ENCODE measurements at places on chromosomes 16 and 17. TPM values are rescaled to one million over a fixed set of nuclear protein-coding genes. Genes with fewer than 3 reads are reported as not detected.

DNA sequence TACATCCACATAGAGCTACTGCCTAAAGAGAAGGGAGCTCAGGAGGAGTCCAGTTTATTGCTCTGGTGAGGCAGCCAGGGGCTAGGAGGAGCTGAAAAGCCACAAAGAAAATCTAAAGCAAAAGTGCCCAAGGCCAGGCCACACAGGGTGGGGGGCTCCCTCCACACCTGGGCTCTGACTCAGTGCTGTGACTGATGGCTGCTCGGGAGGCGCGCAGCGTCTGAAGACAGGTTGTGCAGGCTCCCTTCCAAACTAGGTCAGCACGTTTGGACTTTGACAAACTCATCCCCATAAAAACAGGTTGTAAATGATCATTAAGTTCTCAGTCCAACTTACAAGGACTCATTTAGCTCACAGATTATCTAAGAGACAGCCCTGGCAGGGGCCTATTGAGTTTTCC is 22.2 kb upstream of the LCMT1 start:
- H3K4me1 ChIP-seq = peaks cover 21% of the 10 kb centered on the region
- no peaks in the 10 kb centered on the region for H3K36me3 ChIP-seq
- DNase-seq = no peak
- no peaks in the 10 kb centered on the region for H3K27me3 ChIP-seq
- H3K27ac ChIP-seq = no peak overlapping the region
- no peak overlapping the region for H3K4me3 ChIP-seq

GRCh38 chr17:5793899-5794298 is 209.6 kb upstream of the NLRP1 start:
- no peak overlapping the region for H3K27ac ChIP-seq
- no peak overlapping the region for H3K4me3 ChIP-seq
- DNase-seq = no peak
- H3K27me3 ChIP-seq = peaks cover 28% of the 10 kb centered on the region
- H3K4me1 ChIP-seq = no peaks in the 10 kb centered on the region

ITGA3 gene
- total RNA-seq = 6.8 TPM

- peaks cover 10% of the 10 kb centered on the region for H3K4me1 ChIP-seq
- no peak for DNase-seq
- no peak overlapping the region for H3K4me3 ChIP-seq
Observed at GRCh38 chr17:83028851-83029250, 50.6 kb upstream of the METRNL start.

GRCh38 chr17:27323538-27324215 is 29.8 kb downstream of the WSB1 start:
- no peak overlapping the region for H3K27ac ChIP-seq
- no peaks in the 10 kb centered on the region for H3K4me1 ChIP-seq
- H3K36me3 ChIP-seq = peaks cover 8% of the 10 kb centered on the region

GRCh38 chr16:68844211-68844564 is 857 bp downstream of the TANGO6 start:
- H3K4me1 ChIP-seq = peaks cover 27% of the 10 kb centered on the region
- peak overlapping the region; percentile 84 for H3K4me3 ChIP-seq
- H3K27ac ChIP-seq = peak overlapping the region; percentile 91
- DNase-seq = no peak
- no peaks in the 10 kb centered on the region for H3K27me3 ChIP-seq

DNA sequence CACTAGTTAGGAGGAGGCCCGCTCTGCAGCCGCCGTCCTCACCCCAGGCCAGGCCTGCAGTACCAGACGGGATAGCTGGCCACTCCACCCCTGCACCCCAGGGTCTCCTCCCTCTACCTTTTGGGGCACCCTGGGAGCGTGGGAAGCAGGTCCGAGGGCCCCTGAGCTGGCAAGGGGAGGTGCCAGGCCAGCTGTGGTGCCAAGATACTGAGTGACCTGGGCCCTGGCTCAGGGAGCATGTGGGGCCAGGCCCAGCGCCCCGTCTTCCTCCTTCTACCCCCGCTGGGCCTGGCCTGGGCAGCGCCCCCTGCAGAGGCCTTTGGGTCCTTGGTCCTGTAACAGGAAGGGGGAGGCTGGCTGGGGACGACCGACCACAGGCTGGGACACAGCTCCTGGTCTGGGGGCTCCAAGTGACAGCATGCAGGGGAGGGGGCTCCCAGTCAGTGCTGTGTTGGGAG is 13.0 kb downstream of the PAM16 start:
- no peak for DNase-seq
- H3K27me3 ChIP-seq = no peaks in the 10 kb centered on the region
- H3K36me3 ChIP-seq = no peaks in the 10 kb centered on the region
- H3K27ac ChIP-seq = no peak overlapping the region

DNA sequence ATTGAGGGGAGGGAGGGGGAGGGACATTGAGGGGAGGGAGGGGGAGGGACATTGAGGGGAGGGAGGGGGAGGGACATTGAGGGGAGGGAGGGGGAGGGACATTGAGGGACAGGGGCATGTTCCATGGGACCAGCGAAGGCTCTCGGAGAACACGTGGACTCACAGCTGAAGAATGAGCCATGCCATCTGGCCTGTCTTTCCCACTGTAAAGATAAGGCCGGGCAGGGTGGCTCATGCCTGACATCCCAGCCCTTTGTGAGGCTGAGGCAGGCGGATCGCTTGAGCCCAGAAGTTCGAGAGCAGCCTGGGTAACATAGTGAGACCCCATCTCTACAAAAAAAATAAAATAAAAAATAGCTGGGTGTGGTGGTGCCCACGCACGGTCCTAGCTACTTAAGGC is 32.5 kb downstream of the RPH3AL start:
- DNase-seq = no peak
- H3K36me3 ChIP-seq = peaks cover 1% of the 10 kb centered on the region
- no peaks in the 10 kb centered on the region for H3K4me1 ChIP-seq
- no peak overlapping the region for H3K27ac ChIP-seq
- H3K4me3 ChIP-seq = no peak overlapping the region
- H3K27me3 ChIP-seq = no peaks in the 10 kb centered on the region

MGRN1 gene
- 65.0 TPM for total RNA-seq

GRCh38 chr17:50903604-50904517 is 37.7 kb upstream of the TOB1 start:
- H3K4me1 ChIP-seq = peaks cover 50% of the 10 kb centered on the region
- peak overlapping the region; percentile 90 for H3K27ac ChIP-seq
- peak; percentile 69 for DNase-seq
- H3K27me3 ChIP-seq = no peaks in the 10 kb centered on the region
- H3K36me3 ChIP-seq = no peaks in the 10 kb centered on the region

SDK2 gene
- total RNA-seq = 0.23 TPM

- no peak within 1 kb of the TSS for H3K27ac ChIP-seq
- peak; percentile 52 for DNase-seq
- peaks cover 71% of the 10 kb centered on the region for H3K27me3 ChIP-seq
- H3K4me3 ChIP-seq = peak within 1 kb of the TSS; percentile 59
- no peaks in the 10 kb centered on the region for H3K36me3 ChIP-seq
Observed at GRCh38 chr16:56637814-56638750, at the start of gene MT1A. TSS of gene MT1A (plus strand) at chr16:56638666. CDS start at chr16:56638739, 73 bp downstream.

DNA sequence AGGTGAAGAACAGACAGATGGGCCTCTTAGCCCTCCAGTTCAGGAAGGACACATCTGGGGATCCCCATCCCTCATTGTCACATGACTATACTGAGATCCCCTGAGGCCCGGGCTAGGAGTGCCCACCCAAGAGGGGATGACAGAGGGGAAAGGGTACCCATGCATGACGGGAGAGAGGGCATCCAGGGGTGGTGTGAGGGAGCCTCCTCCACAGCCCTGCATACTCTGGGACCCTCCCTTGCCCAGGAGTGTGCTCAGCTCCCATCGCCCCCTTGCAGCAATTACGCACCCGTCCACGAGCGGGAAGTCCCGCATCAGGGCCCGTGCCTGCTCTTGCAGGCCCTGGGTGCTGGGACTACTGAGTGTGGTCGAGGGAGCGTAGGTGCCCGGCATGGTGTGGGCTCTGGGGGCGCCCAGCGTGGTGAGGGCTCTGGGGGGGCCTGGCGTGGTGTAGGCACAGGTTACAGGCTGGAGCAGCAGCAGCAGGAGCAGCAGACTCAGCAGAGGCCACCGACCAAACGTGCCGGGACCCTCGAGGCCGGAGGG is 6.5 kb downstream of the DPEP2 start:
- H3K4me3 ChIP-seq = no peak overlapping the region
- H3K36me3 ChIP-seq = no peaks in the 10 kb centered on the region
- peak overlapping the region; percentile 43 for H3K27ac ChIP-seq

- DNase-seq = no peak
- H3K4me1 ChIP-seq = peaks cover 11% of the 10 kb centered on the region
- no peaks in the 10 kb centered on the region for H3K27me3 ChIP-seq
- H3K36me3 ChIP-seq = no peaks in the 10 kb centered on the region
- no peak overlapping the region for H3K4me3 ChIP-seq
- no peak overlapping the region for H3K27ac ChIP-seq
Observed at GRCh38 chr16:81488687-81489411, 44.2 kb downstream of the CMIP start.

TBC1D26 gene
- total RNA-seq = 0.34 TPM

DNA sequence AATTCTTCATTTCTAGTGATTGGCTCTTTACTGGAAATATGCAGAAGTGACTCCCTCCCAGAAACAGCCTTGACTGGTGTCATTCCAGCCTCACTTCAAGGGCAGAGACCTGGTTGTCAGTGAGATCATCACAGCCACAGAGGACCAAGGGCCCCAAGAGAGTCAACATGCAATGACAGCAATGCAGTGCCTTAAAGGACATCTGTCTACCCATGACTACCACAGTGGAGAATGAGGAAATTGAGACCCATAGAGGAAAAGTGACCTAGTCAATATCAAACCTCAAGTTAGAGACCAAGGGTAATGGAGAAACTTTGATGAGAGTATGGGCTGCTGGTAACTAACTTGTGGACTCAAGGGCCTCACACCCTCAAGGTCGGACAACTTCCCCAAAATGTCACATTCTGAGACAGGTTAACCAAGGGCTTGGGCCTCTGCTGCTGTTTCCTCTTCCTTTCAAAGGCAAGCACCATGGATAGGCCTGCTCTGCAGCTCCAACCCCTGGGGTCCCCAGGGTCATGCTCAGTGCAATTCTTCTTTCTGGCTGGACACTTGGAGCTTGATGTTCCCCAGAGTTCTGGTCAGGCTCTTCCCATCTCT is 11.3 kb downstream of the NOG start:
- peaks cover 47% of the 10 kb centered on the region for H3K4me1 ChIP-seq
- H3K36me3 ChIP-seq = no peaks in the 10 kb centered on the region
- no peaks in the 10 kb centered on the region for H3K27me3 ChIP-seq
- H3K4me3 ChIP-seq = no peak overlapping the region
- H3K27ac ChIP-seq = no peak overlapping the region
- DNase-seq = peak; percentile 8

DNA sequence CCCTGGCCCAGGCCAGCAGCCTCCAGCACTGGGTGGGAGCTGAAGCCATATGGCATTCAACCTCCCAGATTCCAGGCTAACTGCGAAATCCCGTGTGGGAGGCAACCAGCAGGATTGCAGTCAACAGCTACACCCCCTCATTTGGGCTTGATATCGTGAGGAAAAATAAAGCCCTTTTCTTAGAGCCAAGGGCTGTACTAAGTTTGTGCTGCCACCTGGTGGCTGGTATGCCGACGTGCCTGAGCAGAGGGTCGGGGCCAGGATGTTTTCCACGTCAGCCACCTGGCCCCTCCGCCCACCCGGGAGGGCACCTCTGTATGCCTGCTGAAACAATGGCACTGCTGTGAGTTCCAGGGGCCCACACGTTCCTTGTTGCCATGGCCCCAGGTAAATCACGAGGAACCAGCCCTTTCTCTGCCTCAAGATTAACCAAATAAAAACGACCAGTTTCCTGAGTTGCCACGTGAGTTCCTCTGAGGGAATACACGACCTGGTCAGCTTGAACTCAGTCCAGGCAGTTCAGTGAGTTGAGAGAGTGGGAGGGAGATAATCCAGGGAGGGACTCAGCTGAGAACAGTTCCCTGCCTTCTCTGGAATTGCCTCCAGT is 9.0 kb downstream of the TMEM98 start:
- no peak overlapping the region for H3K27ac ChIP-seq
- peaks cover 20% of the 10 kb centered on the region for H3K27me3 ChIP-seq
- DNase-seq = peak; percentile 84
- H3K36me3 ChIP-seq = no peaks in the 10 kb centered on the region

- H3K4me3 ChIP-seq = peak overlapping the region; percentile 94
- H3K27ac ChIP-seq = peak overlapping the region; percentile 47
- no peaks in the 10 kb centered on the region for H3K27me3 ChIP-seq
Observed at GRCh38 chr16:2905241-2905987, 6.3 kb upstream of the FLYWCH1 start.

DNA sequence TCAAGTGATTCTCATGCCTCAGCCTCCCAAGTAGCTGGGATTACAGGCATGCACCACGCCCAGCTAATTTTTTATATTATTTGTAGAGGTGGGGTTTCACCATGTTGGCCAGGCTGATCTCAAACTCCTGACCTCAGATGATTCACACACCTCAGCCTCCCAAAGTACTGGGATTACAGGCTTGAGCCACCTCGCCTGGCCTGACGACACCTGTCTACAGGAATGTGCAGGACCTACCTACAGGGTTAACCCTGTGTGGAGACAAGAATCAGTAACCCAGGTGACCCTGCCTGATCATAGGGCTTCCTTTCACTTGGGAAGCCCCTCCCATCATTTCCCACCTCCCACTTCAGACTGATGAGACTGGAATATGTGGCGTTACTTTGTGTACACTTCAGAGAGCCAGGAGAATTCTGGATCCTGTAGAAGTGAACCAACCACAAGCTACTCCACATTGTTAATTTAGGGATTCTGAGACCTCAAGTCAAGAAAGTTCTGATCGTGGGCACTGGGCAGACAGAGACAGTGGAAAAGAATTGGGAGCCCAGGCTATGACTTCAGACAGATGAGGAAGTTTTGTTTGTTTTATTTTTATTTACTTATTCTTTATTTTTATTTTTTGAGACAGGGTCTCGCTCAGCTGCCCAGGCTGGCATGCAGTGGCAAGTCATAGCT is 5.7 kb upstream of the MILR1 start:
- no peak overlapping the region for H3K4me3 ChIP-seq
- peaks cover 23% of the 10 kb centered on the region for H3K4me1 ChIP-seq
- peaks cover 6% of the 10 kb centered on the region for H3K36me3 ChIP-seq
- H3K27ac ChIP-seq = no peak overlapping the region

- no peaks in the 10 kb centered on the region for H3K4me1 ChIP-seq
- no peaks in the 10 kb centered on the region for H3K36me3 ChIP-seq
- DNase-seq = no peak
- no peak overlapping the region for H3K27ac ChIP-seq
- H3K27me3 ChIP-seq = no peaks in the 10 kb centered on the region
- no peak overlapping the region for H3K4me3 ChIP-seq
Observed at GRCh38 chr16:88327561-88328312, 55.0 kb upstream of the ZNF469 start.

DNA sequence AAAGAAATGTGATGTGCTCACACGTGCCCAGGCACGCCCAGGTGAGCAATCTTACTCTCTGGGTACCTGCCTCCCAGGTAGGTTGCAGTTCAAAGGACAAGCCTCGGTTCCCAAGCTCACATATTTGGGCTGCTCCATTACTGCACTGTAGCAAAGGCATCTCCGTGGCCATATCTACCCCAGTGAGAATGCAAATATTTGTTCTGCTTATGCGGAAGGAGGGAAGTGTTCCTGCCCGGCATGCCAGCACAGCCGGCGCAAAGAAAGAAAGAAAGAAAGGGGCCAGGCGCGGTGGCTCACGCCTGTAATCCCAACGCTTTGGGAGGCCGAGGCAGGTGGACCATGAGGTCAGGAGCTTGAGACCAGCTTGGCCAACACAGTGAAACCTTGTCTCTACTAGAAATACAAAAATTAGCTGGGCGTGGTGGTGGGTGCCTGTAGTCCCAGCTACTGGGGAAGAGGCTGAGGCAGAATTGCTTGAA is 30.7 kb downstream of the SLC43A2 start:
- no peak overlapping the region for H3K27ac ChIP-seq
- DNase-seq = no peak
- H3K4me3 ChIP-seq = no peak overlapping the region
- peaks cover 4% of the 10 kb centered on the region for H3K4me1 ChIP-seq
- H3K36me3 ChIP-seq = peaks cover 1% of the 10 kb centered on the region

GRCh38 chr16:69267633-69268032 is 43.5 kb upstream of the VPS4A start:
- no peaks in the 10 kb centered on the region for H3K4me1 ChIP-seq
- H3K36me3 ChIP-seq = no peaks in the 10 kb centered on the region
- DNase-seq = no peak
- H3K27ac ChIP-seq = no peak overlapping the region
